ENCODE measurements at places on chromosomes 7 and 10.

DNA sequence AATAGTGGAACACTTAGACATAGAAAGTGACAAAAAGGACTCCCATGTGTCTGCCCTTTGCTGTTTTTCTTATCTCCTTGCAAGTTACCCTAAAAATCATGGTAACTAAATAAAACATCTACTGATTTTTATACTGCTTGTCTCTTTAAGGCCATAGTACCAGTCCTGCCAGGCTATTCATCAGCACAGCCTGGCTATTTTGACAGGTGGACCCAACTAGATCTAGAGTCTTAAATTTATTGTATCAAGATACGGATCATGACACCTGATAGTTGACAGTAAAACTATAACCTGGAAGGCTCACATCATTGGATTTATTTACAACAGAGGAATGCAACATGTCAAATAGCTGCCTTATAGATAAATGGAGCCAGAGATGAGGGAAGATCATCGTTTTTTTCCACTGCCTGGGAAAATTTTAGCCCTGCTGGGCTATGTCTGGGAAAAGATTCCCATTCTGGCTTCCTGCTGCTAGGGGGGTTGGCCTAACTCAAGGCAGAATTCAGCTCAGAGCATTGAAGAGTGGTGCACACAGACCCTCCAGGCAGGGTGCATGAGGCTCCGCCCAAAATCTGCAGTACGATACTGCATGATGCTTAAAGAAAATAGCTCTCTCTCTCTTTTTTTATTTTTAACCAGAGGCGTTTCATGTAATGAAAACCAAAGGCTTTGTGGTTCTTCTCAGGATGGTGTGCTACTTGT lies 292.0 kb upstream of the FZD8 start:
- DNase-seq = no peak

- no peak for DNase-seq
Observed at GRCh38 chr10:126398924-126399323, 10.6 kb upstream of the ADAM12 start.

- no peak for DNase-seq
Observed at GRCh38 chr7:13414181-13414580, 575.3 kb downstream of the ETV1 start.

DNA sequence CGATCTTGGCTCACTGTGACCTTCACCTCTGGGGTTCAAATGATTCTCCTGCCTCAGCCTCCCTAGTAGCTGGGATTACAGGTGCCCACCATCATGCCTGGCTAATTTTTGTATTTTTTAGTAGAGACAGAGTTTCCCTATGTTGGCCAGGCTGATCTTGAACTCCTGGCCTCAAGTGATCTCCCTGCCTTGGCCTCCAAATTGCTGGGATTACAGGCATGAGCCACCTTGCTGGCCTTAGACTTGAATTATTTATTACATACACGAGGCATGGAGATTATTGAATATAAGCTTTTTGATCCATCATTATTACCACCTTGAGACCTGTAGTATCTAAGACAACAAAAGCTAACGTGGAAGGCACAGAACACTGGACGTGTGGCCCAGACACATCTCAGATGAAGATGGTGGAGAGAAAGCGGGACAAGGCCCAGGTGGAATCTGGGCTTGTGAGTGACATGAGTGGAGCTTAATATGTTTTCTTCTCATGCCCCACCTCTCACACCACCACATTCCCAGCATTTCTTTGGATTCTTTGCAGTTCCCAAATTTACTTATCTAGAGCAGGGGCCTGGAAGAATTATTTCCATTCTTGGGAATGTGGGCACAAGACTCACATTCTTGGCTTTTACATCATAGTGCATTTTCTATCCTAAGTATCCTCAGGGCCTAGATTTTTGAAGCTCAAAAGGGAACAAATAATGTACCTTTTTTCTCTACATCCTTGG lies 76.6 kb downstream of the SUGCT start:
- no peak for DNase-seq
